ENCODE measurements at places on chromosomes 16 and 17.

- no peak for DNase-seq
Measured at GRCh38 chr17:7842380-7843256, 8.6 kb downstream of the KDM6B start.

DNA sequence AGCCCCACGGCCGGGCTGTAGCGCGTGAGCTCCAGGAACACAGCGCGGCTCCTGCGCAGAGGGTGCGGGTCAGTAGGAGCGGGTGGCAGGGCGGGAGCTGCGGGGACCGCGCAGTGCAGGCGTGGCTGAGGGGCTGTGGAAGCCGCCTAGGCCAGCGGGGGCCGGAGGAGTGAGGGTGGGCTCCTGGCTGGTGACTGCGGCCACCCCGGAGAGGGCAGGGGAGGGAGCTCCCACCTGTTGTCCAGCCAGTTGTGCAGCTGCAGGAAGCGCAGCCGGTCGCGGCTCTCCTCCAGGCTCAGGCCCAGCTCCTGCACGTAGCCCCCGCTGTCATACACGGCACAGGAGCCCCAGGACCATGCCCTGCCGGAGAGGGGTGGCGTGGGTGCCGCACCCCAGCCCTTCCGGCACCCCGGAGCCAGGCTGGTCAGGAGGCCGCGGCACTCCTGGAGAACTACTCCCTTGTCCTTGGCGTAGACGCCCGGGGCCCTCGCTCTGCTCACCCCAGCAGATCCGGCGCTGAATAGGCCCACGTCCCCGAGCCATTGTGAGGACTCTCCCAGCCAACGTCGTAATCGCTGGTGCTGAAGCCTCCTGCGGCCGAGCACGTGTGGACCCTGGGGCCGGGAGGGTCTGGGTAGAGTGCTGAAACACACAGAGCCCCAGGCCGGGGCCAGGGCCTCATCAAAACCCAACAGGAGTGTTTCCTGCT lies 43.9 kb downstream of the TSC2 start:
- DNase-seq = no peak

DNA sequence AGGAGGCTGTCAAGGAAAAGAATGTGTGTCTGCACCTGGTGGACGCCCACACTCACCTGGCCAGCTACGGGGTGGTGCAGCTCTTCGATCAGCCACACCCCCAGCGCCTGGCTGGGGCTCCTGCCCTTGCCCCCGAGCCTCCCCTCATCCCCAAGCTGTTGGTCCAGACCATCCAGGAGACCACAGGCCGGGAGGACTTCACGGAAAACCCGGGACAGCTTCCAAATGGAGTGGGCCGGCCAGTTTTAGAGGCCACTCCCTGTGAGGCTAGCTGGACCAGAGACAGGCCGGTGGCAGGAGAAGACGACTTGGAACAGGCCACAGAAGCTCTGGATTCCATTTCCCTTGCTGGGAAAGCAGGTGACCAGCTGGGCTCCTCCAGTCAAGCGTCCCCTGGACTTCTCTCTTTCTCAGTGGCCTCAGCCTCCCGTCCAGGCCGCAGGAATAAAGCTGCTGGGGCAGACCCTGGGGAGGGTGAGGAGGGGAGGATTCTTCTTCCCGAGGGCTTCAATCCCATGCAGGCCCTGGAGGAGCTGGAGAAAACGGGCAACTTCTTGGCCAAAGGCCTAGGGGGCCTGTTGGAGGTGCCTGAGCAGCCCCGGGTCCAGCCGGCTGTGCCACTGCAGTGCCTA lies 2.2 kb downstream of the WDR81 start:
- DNase-seq = no peak

- no peak for DNase-seq
Measured at GRCh38 chr16:78094166-78094565, 5.3 kb upstream of the WWOX start.

- no peak for DNase-seq
Measured at GRCh38 chr17:42653179-42654124, 5.6 kb upstream of the TUBG2 start.

DNA sequence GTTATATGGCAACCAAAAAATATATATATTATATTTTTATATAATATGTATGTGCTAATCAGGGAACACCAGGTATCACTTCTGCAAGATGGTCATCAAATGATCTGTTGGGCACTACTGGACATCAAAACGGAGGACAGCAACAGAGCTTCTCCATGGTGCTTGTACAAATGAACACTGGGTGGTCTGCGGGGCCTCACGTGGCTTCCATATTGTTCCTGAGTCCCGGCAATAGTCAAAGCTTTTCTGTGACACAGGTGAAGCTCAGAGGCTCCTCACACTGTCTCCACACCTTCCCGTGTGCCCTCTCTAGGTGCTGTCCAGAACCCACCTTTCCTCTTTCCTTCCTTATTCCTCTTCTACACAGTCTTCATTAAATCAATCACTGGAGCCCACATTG lies 149.9 kb upstream of the PIRT start:
- DNase-seq = no peak

DNA sequence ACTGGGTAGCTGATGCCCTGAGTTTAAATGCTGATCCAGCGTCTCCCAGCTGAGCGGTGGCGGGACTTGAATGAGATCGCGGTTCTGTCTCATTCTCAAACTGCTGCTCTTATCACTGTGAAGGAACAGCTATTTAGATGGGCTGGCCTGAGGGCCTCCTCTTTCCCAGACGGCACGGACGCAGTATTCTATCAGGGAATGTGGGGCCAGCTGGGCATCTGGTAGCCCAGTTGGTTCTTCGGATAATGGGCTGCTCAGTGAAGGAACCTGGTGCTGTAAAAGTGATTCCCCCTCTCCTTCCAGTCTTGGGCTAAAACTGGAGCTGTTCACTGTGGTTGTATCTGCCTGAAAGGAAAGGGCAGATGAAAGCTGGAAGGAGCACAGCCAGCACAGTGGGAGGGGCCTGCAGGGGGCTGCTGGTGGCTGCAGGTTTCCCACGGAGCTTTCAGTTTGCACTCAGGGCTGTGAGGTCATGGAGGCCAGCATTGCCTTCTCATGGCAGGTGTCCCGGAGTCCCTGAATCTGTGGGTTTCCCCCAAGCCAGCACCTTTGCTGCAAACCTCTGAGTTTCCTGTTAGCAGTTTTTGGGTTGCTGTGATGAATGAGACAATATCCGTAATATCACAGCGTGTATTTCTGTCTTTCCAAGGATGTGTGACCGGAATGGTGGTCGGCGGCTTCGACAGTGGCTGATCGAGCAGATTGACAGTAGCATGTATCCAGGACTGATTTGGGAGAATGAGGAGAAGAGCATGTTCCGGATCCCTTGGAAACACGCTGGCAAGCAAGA lies 3.6 kb downstream of the IRF8 start:
- DNase-seq = no peak

DNA sequence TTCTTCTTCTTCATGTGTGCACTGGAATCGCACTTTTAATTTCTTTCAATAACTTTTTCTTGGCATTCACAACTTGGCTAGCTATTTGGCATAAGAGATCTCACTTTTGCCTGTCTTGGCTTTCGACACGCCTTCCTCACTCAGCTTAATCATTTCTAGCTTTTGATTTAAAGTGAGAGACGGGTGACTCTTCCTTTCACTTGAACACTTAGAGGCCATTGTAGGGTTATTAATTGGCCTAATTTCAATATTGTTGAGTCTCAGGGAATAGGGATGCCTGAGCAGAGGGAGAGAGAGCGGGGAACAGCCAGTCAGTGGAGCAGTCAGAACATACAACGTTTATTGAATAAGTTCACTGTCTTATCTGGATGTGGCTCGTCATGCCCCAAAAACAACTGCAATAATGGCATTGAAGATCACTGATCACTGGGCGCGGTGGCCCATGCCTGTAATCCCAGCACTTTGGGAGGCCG lies 200.3 kb downstream of the SEC14L1 start:
- DNase-seq = no peak

- peak; percentile 60 for DNase-seq
Measured at GRCh38 chr17:48724251-48725003, 1.4 kb downstream of the PRAC2 start.

DNA sequence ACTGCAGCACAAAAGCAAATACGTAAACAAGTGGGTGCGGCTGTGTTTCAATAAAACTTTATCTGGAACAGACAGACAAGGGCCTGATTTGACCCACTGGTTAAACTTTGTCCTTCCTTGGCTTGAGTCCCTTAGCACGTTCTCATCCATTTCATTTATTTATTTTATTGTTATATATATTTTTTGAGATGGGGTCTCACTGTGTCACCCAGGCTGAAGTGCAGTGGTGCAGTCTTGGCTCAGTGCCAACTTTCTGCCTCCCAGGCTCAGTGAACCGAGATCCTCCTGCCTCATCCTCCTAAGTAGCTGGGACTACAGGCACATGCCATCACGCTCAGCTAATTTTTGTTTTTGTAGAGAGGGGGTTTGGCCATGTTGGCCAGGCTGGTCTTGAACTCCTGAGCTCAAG lies 64.3 kb downstream of the MYH11 start:
- DNase-seq = no peak

DNA sequence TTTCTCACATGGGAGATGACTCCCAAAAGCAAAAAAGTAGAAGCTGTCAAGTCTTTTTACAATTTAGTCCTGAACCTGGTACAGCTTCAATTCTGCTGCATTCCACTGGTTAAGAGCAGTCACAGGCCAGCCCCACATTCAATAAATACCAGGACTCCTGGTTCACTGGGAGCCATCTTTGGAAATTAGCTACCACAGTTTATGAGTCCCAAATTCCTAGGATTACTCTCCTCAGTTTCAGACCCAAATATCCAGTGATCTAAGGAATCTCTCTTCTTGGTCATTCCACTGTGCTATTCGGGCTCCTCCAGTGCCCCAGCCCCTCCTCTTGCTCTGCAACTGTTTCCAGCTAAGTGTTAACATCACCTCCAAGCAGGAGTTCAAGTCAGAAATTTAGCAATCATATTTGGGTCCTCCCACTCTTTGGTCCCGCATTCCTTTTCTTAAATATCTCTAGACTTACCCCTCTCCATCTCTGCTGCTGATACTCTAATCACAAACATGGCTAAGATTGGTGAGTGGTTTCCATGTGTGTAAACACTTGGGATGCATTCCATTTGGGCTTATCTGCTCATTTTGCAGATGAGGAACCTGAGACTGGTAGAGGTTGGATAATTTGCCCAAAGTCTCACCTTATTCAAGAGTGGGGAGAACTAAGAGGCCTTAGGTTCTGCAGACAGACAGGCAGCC lies 9.6 kb upstream of the WIPF2 start:
- DNase-seq = no peak

- peak; percentile 47 for DNase-seq
Measured at GRCh38 chr17:17783116-17783824, 53.5 kb downstream of the SREBF1 start.

GRCh38 chr17:8068736-8069586 lies 18.6 kb downstream of the ALOX12B start:
- DNase-seq = no peak

DNA sequence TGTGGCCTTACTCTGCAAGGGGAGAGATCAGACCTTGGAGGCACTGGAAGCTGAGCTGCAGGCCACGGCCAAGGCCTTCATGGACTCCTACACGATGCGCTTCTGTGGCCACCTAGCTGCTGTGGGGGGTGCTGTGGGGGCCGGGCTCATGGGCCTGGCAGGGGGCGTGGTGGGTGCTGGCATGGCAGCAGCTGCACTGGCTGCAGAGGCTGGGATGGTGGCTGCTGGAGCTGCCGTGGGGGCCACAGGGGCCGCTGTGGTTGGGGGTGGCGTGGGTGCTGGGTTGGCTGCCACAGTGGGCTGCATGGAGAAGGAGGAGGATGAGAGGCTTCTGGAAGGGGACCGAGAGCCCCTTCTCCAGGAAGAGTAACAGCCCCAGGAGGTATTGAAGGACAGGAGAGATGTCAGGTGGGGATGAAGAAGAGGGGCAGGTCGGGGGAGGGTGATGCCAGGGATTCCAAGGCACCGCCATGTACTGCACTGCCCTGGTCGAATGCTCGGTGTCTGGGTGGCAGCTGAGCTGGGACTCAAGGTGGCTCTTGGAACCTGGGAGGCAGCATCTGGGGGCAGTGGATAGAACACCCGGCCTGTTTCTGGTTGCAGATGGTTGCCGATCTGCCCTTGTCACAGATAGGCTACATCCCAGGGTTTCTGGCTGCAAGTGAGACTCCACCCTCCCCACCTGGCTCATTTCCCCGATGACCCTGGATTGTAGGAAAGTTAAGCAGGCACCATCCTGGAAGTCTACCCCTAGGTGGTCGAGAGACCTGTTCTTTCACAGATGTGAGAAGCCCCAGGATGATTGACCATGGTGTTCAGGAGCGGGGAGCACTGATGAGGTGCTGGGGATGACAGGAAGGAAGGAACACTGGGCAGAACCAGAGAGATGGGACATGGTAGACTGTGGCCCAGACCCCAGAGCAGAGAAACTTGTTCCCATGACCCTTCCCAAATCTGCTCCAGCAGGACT lies 5.1 kb downstream of the RNF112 start:
- DNase-seq = no peak
